ENCODE measurements at places on chromosomes 3 and 15.

GRCh38 chr15:40006003-40006402 is 33.0 kb downstream of the SRP14 start:
- no peak for DNase-seq

DNA sequence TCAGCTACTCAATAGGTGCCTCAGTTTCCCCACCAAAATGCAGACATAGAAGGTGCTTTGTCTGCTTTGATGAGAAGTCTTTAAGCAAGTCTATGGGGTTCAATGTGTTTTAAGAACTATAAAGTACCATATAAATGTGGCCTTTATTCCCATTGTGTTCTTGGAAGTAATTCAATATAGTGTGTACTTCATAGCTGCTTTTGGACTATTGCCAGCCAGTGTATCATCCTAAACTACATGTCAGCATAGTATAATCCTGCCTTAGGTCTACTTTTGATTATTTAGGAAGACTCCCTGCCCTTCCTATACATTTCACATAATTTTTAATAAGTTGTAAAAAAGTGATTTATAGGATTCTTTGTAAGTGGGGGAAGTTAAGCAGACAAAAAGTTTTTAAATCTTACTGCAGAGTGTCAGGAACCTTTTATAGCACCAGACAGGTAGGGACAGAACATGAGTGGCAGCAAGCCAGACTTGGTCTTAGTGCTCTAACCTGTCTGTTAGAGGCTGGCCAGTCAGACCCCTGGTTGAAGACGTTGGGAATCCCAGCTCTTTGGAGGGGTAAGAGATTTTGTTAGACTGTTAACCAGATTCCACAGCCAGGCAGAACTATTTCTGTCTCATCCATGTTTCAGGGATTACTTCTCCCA is 48.4 kb downstream of the MLH1 start:
- DNase-seq, result no peak

- DNase-seq, result no peak
These were observed 54.3 kb downstream of the AAGAB start for GRCh38 chr15:67199881-67200763.

- no peak for DNase-seq
These were observed 3.0 kb upstream of the SPG11 start for GRCh38 chr15:44666210-44667038.

DNA sequence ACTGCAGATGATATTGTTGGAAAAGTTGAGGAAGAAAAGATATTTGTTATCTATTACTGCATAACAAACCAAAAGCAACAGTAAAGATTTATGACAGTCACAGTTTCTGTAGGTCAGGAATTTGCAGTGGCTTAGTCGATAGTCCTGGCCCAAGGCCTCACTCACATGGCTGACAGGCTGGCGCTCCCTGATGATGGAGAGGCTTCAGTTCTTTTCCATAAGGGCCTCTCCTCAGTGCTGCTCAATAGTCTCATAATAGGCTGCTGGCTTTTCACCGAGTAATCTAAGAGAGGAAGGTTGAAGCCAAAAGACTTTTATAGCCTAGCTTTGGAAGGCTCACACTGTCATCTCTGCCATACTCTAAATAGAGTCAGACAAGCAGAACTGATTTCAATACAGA is 17.7 kb downstream of the IREB2 start:
- DNase-seq, result no peak

DNA sequence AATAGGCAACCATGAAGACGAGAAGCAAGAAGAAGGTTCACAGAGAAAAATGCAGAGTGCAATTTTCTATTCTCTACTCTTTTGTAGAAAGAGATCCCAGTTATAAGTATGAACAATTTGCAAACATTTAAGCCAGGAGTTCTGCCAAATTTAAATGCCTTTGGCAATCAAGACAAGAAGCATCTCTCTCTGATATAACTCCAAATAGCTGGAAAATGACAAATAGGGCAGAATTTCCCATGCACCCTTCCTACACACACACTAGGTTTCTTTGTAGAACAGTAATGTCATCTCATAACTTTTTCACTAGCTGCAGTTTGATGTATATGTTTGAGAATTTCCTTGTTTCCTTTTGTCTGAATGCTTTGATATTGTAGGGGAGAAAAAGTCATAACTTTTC is 333.5 kb upstream of the AZI2 start:
- DNase-seq, result no peak

DNA sequence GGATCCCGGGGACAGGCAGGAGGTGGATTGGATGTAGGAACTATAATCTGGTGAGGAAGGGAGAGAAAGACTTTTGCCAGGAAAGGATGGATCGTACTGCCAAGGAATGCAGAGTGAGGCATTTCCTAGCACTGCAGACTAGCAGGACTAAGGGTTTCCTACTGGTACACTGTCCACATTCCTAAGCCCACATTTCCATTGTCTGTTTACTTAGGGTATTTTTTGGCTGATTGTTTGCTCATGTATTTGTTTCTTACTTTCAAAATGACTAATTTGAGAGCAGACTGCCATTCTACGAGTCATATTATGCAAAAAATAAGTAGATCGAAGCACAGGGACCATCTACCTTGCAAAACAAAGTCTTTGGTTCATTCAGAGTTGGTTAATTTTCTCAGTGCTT is 1029.5 kb upstream of the NR2F2 start:
- DNase-seq, result no peak

DNA sequence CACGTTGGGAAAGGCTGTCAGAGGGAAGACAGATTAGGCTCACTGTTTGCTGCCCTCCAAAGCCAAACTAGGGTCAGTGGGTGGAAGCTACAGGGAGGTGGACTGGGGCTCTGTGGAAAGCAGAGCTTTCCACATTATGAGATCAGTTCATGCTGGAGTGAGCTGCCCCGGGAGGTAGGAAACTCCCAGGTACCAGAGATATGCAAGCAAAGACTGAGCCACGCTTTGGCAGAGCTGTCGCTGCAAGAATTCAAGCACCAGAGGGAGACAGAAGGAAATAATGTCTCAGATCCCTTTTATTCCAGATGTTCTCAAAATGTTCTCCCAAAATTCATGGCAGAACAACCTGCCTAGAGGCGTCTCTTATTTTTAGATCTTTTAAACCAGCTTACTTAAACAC is 286.6 kb downstream of the WDR72 start:
- DNase-seq, result no peak

- no peak for DNase-seq
These were observed 45.0 kb upstream of the SPRED1 start for GRCh38 chr15:38207621-38208020.

DNA sequence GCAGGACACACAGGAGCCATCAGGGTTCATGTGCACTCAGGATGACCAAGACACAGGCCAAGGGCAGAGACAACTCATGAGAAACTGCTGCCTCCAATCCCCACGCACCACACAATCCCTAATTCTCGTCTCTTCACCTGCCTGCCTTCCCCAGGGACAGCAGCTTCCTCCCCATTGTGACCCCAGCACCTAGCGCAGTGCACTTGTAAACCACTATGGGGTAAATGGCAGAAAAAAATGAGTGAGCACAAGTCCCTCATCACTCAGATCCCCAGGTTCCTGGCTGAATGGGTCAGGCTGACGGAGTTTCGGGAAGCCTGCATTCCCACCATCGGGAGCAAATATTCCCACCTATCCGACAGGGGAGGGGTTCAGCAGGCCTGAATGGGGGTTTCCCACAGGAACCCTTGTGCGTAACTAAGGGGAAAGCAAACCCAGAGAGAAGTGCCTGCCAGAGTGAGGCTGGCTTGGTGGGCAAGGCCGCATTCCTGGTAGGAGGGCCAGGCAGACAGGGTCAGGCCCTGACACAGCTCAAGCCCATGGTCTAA is 18.8 kb downstream of the PLXNB1 start:
- no peak for DNase-seq

GRCh38 chr3:161915418-161915750 is 418.8 kb downstream of the OTOL1 start:
- no peak for DNase-seq

DNA sequence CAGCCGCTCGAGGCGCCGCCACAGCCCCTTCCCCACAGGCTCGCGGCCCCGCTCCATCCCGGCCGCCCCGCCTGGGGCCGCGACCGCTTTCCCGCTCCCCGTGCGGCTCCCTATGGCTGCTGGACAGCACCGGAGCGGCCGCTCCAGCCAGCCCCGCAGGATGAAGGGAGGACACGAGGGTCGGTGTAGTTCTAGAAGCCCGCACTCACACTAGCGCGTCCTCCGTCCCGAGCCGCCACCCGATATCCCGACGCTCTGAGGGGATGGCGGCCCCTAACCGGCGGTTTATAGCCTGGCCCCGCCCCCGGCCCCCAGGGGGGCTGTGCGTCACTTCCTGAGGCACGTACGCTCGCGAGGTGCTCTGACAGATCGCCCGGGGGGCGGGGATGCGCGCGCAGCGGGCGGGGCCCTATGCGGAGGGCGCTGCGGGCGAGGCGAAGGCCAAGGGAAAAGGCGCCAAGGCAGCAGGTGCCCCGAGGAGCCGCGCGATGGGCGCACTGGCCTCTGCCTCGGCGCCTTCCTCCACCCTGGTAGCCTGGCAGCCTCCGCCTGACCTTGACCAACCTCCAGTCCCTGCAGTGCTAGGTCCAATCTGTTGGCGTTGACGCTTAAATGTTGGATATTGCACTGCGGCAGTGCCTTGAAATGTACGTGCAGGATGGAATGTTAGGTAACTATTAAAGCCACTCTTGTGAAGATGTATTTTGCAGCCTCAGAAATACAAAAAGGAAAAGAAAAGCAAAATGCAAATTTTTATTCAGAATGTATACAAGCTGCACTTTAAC is at the start of gene TFRC:
Gene TFRC, minus strand, starts transcription at position 257 of the 785 bp plus-strand sequence. CDS start 4,991 bp downstream, outside the sequence.
- peak; percentile 93 for DNase-seq

DNA sequence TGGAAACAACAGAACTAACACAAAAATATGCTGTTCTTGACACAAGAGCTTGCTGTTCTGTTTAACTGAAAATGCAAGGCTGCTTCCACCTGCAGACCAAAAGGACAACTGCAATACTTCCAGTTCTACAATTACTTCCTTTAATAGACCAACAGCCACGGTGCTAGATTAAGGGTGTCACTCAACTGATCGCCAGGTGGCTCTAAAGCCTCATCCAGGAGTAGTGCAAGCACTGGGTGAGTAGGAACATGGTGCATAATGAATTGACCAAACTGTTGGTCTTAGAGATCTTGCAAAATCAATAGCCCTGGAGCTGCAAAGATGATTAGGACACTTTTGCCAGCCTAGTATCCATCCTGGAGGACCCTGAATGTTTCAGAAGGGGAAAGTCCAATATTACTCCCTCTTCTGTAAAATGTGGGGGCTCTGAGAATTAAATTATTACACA is 3.6 kb upstream of the CLDN16 start:
- DNase-seq, result no peak

DNA sequence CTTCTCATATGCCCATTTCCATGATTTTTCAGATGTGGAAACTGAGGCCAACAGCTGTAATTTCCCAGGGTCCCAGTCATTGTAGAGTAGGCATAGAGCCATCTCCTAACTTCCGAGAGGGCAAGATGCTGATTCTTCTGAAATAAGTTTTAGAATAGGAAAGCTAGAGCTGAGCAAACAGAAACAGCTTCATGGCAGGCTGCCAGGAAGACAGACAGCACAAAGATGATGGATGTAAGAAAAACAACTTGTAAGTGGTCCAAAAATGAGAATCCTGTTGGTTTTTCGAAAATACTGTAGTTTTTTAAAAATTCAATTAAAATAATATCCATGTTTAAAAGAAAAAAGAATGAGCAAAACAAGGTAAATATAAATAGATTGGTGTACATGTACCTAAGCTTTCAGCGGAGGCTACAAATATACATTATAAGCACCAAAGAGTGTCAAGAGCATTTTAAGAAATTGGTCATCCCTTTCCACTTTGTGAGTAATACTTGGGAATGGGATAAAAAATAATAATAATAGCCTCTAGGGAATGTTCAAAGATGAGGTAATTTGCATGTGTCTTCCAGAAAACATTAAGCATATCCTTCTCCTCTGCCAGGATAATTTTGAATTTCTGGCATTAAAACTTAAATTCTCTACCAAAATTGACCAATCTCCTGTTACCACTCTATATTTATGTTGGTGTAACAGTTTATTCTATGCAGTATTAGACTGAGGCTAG is 406.6 kb downstream of the MECOM start:
- no peak for DNase-seq

DNA sequence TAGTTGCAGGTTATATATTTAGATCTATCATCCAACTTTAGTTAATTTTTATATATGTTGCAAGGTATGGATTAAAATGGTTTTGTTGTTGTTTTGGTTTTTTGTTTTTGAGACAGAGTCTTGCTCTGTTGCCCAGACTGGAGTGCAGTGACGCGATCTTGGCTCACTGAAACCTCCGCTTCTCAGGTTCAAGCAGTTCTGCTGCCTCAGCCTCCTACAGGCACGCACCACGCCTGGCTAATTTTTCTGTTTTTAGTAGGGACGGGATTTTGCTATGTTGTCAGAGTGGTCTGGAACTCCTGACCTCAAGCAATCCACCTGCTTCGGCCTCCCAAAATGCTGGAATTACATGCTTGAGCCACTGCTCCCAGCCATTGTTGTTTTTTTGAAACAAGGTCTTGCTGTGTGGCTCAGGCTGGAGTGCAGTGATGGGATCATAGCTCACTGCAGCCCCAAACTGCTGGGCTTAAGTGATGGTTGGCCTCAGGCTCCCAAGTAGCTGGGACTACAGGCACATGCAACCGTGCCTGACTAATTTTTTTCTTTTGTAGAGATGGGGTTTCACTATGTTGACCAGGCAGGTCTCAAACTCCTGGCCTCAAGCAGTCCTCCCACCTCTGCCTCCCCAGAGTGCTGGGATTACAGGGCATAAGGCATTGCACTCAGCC is 92.0 kb downstream of the ZNF609 start:
- DNase-seq, result no peak

GRCh38 chr15:79863886-79864285 is 32.9 kb downstream of the MTHFS start:
- DNase-seq, result no peak

- DNase-seq, result no peak
These were observed 4.6 kb downstream of the RBM15B start for GRCh38 chr3:51395493-51396213.

DNA sequence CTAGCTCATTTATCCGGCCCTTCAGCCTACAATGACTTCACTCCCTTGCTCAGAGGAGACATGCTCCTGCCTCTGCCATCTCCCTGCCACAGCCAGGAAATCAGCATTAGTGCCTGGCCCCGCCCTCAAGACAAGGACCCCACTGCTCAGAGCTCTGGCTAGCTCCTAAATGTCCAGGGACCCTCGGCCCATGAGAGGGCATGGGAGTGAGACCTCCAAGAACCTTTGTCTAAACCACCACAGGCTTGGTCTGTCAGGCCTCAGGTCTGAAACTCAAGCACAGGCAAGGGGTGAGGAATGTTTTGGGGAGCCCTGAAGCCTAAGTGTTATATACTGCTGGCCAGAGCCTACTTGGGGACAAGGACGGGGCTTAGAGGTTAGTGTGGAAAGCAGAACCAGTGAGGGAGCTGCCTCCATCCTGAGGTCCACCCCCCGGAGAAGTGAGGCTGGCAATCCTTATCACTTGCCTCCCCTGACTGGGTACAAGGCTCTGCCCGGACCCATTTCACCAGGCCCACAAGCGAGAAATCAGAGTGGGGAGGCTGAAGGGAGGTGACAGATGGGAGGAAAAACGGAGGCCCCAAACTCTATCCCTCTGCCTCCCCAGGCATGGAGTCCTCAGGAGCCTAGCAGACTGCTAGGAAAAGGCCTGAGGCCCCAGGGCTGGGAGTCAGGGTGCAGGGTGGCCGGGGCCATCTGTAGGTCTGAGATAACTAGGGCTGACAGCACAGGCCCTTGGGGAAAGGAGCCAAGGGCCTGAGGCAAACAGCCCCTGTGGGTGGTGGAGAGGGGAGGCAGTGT is 18.8 kb downstream of the SHF start:
- DNase-seq, result no peak

All from NCI-H1930 (cell line).